ENCODE measurements at places on chromosomes 4 and X.

GRCh38 chr4:152778656-152779512 is 646 bp downstream of the TIGD4 start:
- DNase-seq: peak; percentile 27

GRCh38 chr4:182245541-182246215 is 2.5 kb downstream of the TENM3 start:
- no peak for DNase-seq

DNA sequence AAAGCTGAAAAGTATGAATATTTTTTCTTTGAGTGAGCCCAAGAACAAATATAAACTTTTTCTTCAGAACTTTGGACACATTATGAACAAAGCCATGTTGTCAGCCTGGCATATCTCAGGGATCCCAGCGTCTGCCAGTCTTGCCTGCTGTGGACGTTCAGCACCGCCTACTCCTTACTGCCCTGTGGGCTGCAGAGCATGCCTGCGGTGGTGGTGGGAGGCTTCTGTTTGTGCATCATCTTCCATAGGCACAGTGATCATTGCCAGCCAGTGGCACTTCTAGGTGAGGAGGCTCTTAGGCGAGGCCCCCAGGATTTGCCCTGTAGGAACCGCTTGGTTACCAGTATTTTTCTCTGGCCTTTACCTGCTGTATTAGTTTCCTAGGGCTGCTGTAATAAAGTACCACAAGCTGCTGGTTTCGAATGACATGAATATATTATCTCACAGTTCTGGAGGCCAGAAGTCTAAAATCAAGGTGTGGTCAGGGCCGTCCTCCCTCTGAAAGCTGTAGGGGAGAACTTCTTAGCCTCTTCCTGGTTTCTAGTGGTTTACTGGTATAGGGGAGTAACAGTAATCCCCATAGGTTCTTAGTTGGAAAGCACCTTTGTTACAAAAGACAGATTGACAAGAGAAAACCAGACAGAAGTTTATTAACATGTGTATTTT is 15.4 kb downstream of the ANXA3 start:
- no peak for DNase-seq

DNA sequence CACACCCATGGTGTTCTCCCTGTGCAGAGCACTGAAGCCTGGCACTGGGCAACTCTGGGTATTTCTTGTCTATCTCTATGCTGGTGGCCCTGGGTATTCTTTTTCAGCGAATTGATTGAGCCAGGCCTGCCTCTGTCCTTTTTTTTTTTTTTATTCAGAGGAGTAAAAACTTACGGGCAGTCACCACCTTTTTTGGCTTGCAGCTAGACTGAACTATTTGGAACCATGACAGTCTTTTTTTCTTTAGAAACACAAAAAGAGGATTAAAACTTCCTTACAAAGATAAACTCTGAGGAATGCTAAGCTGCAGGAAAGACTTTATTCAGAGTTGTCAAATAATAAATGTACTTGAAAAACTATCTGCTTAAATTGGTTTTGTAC is 119.2 kb upstream of the STIM2 start:
- DNase-seq: no peak

GRCh38 chrX:49247346-49247745 is 12.1 kb downstream of the CCDC22 start:
- DNase-seq: no peak

DNA sequence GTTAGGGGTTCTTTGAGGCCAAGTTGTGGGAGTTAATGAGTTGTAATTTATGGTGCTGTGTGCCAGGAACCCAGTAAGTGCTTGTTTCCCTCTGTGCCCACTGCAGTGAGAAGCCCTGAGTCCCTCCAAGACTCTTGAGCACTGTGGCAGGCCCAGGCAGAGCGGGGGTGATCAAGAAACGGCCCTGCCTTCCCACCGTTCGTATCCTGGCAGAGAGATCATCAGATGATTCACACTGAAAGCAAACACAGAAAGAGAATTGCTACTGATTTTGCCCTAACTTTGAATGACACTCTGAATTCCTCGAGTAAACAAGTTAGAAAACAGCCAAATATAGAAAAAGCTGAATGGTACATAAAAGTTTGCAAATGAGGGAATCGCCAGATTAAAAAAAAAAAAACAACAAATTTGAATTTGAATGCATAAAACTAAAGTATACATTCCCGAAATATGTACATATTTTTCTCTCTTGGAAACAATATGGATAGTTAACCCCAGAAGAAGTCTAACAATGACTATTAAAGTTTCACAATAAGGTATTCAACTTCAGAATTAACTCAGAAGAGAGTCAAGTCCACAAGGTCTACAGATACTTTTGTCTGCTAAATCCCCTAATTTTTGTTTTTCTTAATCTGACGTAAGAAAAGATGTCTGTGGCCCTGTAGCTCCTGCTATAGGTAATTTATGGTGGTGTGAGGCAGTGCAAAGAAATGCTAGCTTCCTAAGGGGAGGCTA is 71.8 kb downstream of the AFAP1 start:
- DNase-seq: peak; percentile 83

DNA sequence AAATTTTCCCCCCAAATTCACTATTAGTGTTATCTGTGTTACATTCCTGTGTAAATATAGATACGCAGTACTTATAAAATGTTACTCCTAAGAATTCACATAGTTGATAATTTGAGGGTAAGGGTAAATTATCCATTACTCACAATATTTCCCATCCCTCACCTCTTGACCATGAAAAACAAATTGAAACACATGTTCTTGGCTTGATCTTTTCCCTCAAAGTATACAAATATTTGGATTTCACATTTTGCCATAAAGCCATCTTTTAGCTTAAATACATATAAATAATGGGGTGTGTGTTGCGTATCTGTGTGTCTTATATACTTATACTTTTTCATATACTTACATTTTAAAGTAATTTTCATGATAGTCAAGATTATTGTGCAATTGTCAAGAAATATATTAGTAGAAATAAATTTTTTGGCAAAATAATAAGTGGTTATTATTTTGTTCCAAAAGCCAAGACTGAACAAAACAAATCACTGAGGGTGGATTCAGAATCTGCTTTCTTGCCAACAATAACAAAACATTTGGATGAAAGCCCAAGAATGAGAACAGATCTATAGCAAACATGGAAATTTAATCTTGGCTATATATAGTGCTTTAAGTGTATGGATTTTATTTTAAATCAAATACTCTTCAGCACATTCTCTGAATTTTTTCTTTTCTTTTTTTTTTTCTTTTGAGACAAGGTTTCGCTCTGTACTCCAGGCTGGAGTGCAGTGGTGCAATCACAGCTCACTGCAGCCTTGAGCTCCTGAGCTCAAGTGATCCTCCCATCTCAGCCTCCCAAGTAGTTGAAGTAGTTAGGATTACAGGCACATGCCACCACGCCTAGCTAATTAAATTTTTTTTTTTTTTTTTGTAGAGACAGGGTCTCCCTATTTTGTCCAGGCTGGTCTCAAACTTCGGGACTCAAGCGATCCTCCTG is 48.5 kb upstream of the PRSS48 start:
- peak; percentile 43 for DNase-seq

DNA sequence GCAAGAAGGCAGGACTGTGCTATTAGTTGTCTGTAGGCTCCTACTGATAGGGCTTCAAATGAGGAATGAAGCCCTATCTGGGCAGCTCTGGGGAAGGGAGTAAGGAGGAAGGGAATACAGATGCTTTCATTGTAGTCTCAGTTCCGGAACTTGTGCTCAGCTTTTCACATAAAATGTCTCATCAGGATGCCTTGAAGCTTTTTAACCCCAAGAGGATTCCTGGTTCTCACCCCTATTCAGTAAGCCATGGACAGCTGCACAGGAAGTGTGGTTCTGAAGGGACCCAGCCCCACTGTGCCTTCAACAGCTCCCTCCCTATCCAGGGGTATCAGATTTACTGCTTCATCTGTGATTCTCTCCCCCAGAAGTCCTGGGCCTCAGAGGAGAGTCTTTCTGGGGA is 5.0 kb downstream of the ARMCX5 start:
- no peak for DNase-seq

- no peak for DNase-seq
Measured at GRCh38 chrX:104427693-104428092, 138.3 kb upstream of the IL1RAPL2 start.

DNA sequence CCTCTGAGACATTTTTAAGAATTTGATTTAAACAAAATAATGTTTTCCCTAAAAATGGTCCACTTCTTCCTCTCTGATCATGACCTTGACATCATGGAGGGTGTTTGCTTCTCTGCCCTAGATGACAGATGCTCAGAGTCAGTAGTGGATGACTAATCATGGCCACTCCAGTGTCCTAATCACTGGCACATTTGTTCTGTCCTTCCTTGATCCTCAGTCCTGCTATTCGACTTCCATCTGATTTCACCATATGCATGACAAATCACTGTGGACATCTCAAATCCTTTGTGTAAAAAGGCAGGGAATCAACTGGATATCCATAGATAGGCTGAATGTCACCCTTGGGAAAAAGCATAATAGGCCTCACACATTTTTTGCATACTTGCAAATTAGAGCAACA is 9.0 kb downstream of the CRMP1 start:
- no peak for DNase-seq

DNA sequence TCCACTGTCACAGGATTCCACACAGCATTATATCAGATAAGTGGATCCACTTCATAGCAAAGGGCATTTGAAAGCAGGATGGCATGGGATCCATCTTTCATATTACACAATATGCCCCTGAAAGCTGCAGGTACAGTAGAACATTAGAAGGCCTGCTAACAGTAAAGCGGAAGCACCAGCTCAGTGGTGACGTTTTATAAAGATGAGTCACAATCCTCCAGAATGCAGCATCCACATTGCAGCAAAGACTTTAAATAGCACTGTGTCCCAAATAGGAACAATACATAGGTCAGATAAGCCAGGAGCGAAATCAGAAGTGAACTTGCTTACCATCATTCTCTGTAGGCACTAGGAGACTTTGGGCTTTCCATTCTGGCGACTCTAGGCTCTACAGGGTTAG is 609.5 kb upstream of the FAT1 start:
- no peak for DNase-seq
